Adrenal gland (tissue), 19 donors: ENCODE measurements at places on chromosomes 7 and 10.

- no peak for DNase-seq
Measured at GRCh38 chr7:133139801-133140200, 57.9 kb upstream of the CHCHD3 start.

DNA sequence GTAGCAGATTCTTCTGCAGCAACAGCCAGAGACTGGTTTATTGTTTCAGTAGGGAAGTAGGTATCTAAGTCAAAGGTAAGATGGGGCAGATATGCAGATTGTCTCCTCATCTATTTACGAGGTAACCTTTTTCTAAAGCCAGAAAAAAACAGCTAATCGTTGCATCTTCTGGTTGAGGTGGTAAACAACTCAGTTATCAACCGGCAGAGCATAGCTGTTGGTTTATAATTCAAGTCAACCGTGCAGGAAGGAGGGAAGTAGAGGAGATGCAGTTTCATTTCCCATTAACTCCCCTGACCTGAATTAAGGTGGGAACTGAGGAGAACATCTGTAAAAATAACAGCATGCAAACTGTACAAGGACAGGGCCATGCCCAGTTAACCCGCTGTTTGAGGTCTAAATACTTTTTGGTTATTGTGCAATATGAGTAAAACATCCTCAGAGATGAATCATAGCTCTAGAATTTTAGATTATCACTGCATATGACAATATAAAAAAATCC is 156.5 kb upstream of the ITGB1 start:
- no peak for DNase-seq

DNA sequence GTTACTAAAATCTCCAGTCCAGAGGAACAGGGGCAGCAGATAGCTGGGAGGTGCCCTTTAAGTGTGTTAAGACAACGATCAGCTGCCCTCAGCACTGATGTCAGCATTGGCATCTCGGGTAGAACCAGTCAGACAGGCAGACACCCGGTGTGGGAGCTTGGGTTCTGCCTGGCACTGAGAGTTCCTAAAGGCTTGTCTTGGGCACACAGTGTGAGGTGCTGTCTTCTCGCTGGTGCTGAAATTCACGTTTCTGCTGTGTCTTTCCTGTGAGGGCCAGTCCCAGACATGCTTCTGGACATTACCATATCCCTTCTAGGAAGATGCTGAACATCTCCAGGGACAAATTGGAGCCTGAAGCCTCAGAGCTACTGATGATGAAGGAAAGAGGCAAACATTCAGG is 156.2 kb downstream of the DNAJB6 start:
- no peak for DNase-seq

DNA sequence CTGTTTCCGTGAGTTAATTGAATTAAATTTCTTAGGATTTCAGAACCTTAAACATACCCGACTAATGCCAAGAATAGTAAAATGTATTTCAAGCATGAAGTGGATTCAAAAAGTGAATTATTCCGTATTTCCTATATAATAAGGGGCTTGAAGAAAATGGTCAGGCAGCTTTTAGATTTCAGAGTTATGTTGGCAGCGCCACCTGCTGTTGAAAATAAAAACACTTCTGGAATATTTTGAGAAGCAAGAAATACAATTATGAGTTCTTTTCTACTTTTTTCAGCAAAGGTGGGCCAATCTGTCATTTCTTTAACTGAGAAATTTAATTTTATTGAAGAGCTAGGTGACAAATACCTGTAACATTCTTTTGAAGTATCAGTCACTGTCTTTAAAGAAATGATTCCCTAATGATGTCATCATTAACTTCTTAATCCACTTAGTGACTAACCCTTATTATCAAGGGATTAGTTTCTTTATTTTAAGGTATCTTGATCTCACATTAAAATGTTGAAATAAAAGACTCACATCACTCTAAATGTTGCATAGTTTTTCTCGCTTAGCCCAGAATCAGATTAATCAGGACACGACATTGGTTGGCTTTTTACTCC is 36.6 kb upstream of the AGR3 start:
- DNase-seq: no peak

- DNase-seq: no peak
Measured at GRCh38 chr10:83164156-83164555, 975.2 kb upstream of the GHITM start.

DNA sequence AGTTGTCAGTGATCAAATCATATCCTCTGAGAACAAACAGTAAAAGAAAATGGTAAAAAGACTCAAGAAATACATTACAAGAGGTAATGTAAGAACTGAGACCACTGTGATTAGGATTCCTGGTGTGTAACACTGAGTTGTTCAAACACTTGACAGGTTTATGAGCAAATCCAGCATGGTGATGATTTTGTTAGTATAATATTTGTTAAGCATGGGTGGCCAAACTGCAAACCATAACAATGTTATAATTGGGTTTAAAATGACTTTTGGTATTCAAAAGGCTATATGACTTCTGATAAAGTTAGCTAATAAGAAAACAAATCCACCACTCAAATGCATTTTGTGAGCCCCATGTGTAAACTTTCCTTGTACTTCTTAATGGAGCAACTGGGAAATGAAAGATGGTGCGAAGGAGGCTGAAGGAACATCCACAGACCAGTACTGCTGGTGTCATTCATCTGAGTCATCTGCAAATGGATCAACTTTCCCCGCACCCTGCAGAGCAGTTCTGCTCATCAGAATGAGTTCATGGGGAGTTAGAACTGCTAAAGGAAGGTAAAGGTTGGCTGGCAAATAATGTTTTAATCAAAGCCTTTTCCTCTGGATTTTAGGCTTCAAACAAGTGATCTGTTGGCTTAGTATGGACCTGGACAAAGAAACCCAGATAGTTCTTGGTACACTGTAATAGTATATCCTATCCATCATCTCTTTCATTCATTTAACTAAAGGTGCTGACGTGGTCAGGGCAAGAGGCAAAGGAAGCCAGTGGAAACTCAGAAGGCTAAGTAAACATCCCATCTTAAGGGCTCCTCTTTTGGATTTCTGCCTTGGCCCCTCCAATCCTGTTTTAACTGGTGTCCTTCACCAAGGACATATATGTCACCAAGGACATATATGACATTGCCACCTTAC is 45.0 kb downstream of the AFAP1L2 start:
- DNase-seq: no peak
